ENCODE measurements at places on chromosomes 4 and X.
A peak's percentile ranks its signal among the peaks of the same experiment; 100 is the strongest.

DNA sequence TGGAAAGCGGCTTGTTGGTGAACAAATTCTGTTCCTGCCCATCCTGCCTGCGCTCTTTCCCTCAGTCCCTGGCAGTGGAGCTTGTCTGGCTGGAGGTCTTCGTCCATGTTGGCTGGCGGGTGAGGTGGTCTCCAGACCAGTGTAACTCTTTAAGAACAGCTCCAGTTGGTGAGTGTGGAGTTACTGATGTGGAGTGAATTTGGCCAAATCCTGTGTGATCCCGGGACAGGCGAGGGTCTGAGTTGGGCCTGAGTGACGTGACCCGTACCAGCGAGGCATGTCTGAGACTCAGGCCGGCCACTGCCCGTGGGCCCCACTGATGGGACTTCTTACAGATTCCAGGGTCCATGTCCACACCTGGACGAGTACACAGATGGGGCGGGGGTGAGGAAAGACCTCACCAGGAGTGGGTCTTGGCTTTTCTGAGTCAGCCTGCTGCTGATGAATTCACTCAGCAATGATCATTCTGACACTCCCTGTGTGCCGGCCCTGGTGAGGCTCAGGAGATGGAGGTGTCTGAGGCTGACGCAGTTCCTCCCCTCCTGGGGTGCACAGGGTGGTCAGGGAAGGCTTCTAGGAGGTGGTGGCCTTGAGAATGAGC, 45.5 kb downstream of the PSAPL1 start:
- DNase-seq = no peak

GRCh38 chrX:48569958-48570357, 4.3 kb upstream of the RBM3 start:
- DNase-seq = no peak

GRCh38 chrX:20227116-20227515, 39.6 kb downstream of the RPS6KA3 start:
- DNase-seq = no peak

DNA sequence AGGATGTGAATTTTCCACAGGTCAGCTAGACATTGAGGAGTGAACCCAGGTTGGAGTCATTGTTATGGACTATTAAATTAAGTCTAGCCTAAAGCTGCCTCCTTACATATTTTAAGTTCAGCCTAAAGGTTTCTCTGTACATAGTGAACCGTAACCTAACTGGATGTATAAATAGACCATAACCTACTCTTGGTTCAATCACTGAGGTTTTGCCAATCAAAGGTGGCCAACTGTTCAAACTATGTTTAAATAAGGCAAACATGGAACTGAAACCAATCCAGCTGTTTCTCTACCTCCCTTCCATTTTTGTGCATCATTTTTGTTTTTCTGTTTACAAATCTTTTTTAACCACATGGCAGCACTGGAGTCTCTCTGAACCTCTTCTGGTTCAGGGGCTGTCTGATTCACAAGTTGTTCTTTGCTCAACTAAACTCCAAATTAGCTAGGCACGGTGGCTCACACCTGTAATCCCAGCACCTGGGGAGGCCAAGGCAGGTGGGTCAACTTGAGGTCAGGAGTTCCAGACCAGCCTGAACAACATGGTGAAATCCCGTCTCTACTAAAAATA, 43.9 kb upstream of the SFRP2 start:
- no peak for DNase-seq

DNA sequence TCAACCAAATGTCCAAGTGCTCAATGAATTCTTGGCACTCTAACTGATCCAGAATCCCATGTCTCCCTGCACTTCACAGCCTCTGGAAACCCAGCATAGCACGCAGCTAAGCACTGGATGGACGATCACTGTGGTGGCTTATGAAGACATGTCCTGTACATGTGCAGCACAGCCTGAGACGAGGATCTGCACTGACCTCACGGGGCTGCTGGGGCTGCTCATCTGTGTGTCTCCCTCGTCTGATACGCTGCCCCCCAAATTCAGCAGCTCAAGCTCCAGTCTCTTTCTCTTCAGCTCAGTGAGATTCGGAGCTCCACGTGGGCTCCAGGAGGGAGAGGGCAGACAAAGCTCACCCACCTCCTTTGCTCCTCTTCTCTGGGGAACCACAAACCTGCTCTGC, 126.9 kb downstream of the CPZ start:
- no peak for DNase-seq

DNA sequence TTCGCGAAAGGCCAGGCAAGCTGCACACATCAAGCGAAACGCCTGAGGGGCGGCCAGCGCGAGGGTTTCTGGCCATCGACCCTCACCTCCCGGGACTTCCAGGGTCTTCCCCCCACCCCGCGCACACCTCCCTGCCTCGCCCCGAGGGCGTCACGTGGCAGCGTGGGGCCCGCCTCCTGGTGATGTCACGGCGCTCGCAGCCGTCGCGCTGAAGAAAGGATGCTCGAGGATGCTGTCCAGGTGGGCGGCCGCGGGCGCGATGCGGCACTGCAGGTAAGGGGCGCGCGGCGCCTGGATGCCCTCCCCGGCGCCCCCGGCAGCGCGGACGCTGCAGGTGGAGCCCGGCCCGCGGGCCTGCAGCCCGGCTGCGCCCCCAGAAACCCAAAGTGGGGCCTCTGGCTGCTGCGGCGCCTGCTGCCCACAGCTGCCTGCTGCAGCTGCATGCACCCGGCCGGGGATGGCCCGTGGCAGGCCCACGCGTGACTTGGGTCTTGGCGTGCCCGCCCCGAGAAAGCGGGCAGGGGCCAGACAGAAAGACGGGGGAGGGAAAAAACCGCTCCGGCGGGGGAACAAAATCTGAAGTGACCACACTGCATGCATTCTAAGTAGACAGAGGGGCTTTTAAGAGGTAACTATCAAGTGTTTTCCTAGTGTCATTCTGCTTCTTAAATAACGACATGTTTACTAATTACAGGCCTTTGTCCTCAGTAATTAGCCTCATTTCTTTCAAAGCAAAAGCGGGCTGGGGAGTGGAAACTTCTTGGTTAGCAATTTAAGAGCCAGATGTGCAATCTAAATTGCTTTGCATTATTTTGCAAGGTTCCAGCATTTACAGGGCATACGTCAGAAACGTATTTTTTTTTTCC, 1.7 kb downstream of the CLCN4 start:
- peak; percentile 47 for DNase-seq

All from NCI-H1930 (cell line).